ENCODE measurements at places on chromosomes 3 and 15. TPM values are rescaled to one million over a fixed set of nuclear protein-coding genes. Genes with fewer than 3 reads are reported as not detected.

LRRC28 gene
- total RNA-seq: 25.5 TPM

SOX2 gene
- 0.13 TPM for total RNA-seq

LPP gene
- total RNA-seq: 233 TPM

ATP1B3 gene
- total RNA-seq: 110 TPM

- H3K4me1 ChIP-seq: no peaks in the 10 kb centered on the region
- H3K27me3 ChIP-seq: no peaks in the 10 kb centered on the region
- no peak for DNase-seq
- H3K36me3 ChIP-seq: no peaks in the 10 kb centered on the region
Observed at GRCh38 chr15:34644851-34645250, 61.4 kb upstream of the GOLGA8B start.

DNA sequence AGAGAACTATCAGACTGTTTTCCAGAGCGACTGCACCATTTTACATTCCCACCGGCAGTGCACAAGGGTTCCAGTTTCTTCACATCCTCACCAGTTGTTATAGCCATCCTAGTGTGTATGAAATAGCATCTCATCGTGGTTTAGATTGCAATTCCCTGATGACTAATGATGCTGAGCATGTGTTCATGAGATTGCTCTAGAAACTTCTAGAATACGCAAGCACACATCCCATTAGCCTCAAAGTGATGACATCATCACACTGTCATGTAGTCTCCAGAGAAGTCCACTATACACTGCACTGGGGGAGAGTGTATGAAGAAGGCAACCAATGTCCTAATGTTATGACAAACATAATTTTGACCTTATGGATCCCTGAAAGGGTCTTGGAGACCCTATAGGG lies 30.1 kb downstream of the FBLN2 start:
- H3K27ac ChIP-seq: no peak overlapping the region
- H3K4me1 ChIP-seq: no peaks in the 10 kb centered on the region
- H3K4me3 ChIP-seq: no peak overlapping the region
- no peaks in the 10 kb centered on the region for H3K27me3 ChIP-seq
- no peak for DNase-seq

DNA sequence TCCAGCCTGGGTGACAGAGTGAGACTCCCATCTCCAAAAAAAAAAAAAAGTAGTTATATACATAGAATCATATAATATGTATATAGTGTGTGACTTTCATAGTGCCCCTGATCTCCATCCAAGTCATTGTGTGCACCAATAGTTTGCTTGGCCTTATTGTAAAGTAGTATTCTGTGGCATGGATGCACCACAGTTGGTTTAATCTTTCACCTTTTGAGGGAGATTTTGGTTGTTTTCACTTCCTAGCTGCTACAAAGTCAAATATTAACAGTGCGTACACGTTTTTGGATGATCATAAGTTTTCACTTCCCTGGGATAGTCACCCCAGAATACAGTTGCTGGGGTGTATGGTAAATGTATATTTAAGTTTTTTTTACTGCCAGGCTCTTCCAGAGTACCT lies 162.8 kb downstream of the PTPRG start:
- no peak overlapping the region for H3K4me3 ChIP-seq
- no peaks in the 10 kb centered on the region for H3K36me3 ChIP-seq
- no peak for DNase-seq
- H3K27me3 ChIP-seq: no peaks in the 10 kb centered on the region
- no peak overlapping the region for H3K27ac ChIP-seq

DNA sequence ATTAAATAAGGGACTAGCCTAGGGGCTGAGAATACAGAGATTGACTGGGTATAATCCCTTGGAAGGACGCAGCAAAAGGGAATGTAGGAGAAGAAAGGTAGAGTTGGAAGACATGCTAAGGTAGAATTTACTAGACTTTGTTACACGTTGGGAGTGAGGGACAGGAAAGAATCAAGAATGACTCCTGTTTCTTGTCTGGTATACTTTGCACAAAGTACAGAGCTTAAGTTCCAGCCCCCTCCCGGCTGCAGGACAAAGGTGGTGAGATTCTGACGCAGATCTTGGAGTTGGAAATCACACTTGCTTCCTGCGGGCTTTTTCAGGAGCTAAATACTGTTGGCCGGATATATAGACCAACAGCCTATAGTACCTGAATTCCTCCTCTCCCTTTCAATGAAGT lies 895 bp downstream of the HYKK start:
- peak overlapping the region; percentile 65 for H3K4me3 ChIP-seq
- no peaks in the 10 kb centered on the region for H3K4me1 ChIP-seq
- H3K27ac ChIP-seq: peak overlapping the region; percentile 40

- peak; percentile 31 for DNase-seq
- no peak overlapping the region for H3K27ac ChIP-seq
- no peaks in the 10 kb centered on the region for H3K4me1 ChIP-seq
- H3K27me3 ChIP-seq: no peaks in the 10 kb centered on the region
Observed at GRCh38 chr3:60953351-60953750, 297.9 kb downstream of the FHIT start.

DNA sequence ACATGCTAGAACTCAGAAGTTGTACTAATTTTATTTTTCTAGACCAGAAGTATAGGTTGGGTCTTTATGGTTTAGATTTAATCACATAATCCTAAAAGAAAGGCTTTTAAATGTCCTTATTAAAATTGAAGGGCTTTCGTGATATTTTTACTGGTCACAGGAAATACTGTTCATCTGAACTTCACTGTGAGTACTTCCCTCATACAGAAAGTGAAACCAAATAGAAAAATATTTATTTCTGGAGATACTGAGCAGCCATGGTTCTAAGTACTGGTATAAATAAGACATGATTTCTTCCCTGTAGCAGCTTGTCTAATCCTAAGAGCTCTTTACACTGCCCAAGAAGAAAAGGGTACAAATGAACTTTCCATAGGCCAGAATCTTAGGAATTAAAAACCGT lies 2.0 kb downstream of the SNRK start:
- peaks cover 4% of the 10 kb centered on the region for H3K4me1 ChIP-seq
- H3K27me3 ChIP-seq: no peaks in the 10 kb centered on the region
- peak overlapping the region; percentile 97 for H3K4me3 ChIP-seq
- no peaks in the 10 kb centered on the region for H3K36me3 ChIP-seq

GRCh38 chr3:78088006-78088405 lies 1048.1 kb downstream of the ROBO2 start:
- DNase-seq: no peak
- no peaks in the 10 kb centered on the region for H3K4me1 ChIP-seq
- no peak overlapping the region for H3K27ac ChIP-seq
- no peak overlapping the region for H3K4me3 ChIP-seq
- no peaks in the 10 kb centered on the region for H3K36me3 ChIP-seq
- H3K27me3 ChIP-seq: no peaks in the 10 kb centered on the region

- no peak for DNase-seq
- H3K36me3 ChIP-seq: no peaks in the 10 kb centered on the region
- H3K4me1 ChIP-seq: no peaks in the 10 kb centered on the region
- H3K4me3 ChIP-seq: no peak overlapping the region
- H3K27ac ChIP-seq: no peak overlapping the region
Observed at GRCh38 chr3:133157716-133158115, 119.5 kb downstream of the TMEM108 start.

DNA sequence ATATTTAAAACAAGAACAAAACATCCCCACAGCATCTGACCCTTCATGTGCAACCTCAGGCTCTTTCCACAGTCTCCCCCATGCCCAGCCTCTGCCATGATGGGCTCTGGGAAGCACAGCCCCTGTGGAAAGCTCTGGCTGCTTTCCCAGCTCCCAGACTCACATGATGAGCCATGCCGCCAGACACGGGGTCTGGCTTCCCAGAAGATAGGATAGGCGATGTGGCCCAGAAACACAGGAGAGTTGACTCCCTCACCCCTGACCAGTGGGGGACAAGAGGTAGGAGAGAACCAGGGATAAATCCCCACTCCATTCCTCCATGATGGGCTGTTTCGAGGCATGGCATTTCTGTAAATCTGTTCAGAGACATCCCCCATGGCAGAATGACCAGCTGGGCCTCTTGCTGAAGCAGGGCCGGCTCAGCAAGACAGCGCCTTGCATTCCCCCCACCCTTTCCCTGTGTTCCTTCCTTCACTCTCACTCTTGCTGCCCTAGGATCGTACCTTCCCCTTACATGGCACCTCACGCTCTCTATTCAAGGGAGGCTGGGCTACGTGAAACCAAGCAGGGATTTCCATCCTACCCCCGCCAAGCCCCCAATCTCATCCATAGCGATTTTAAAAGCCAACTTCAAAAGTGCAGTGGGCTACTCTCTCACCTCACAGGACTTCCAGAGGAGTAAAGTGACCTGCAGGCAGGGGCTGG lies 192.4 kb downstream of the ABHD5 start:
- no peak overlapping the region for H3K27ac ChIP-seq
- H3K4me3 ChIP-seq: no peak overlapping the region
- DNase-seq: no peak
- H3K36me3 ChIP-seq: no peaks in the 10 kb centered on the region

Measured in kidney (tissue), 22 donors.